ENCODE measurements at places on chromosomes 7 and 10.

GRCh38 chr7:38217672-38218071 lies 39.6 kb downstream of the STARD3NL start:
- no peak for DNase-seq

DNA sequence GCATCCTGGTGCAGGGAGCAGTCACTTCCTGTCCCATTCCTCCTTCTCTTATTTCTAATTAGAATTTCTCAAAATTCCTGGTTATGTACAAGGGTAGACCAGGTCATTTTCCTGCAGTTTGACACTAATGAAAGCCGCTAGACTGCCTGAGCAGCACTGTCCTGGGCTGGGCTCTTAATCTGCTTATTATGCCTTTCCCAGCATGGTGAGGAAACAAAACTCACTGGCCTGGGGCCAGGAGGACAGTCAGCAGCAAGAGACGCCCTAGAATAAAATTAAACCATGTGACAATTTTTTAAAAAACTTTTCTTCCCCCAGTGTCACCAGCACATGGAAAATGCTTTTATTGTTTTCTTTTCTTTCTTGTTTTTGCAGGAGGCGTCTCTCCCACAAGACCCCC lies 647.5 kb downstream of the TYW1 start:
- no peak for DNase-seq

GRCh38 chr7:89606511-89606910 lies 547.8 kb upstream of the STEAP1 start:
- no peak for DNase-seq

DNA sequence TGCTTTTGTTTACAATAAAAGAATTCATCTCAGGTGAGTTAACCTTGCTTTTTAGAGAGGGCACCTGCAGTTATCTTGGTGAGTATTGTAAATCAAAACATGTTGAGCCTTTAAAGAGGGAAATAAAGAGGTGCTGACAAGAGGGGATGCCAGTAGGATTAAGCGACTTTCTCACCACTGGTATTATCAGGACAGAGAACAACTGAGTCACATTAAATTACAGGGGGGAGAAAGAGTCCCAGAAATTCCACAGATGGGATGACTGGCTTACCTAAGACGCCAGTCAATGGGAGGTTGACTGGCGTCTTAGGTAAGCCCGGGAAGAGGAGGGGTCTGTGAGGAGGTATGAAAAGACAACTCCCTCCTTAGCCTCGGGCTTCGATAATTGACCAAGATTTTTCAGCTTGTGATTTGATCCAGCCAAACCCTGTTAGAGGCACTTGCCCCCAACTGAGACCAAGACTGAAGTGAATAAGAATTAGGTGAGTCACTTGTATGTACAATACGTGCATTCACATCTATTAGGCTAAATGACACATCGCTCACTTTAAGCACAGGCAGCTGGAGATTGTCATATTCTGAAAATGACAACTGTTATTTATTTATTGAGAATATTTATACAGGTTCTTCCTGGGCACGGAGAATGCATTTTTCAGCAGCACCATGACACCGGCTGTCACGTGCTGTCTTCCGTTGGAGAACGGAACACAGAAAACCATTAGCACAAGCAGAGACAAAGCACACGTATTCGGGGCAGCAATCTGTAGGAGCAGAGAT lies 117.6 kb downstream of the SEM1 start:
- DNase-seq = no peak

- no peak for DNase-seq
Measured at GRCh38 chr10:118590334-118590733, 5.1 kb downstream of the PRLHR start.

DNA sequence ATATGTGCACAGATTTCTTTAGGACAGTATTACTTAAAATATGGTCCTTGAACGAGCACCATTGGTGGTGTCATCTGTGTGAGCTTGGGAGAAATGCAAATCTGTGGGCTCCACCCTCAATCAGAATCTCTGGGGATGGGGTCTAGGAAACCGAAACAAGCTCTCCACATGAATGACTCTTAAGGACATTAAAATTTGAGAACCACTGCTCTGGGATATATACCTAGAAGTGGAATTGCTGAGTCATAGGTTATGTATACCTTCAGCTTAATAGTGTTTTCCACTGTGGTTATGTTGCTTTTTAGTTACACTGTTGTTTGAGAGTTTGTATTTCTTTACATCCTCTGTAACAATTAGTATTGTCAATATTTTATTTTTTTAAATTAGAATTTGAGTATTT lies 24.0 kb downstream of the ZNRF2 start:
- DNase-seq = no peak

DNA sequence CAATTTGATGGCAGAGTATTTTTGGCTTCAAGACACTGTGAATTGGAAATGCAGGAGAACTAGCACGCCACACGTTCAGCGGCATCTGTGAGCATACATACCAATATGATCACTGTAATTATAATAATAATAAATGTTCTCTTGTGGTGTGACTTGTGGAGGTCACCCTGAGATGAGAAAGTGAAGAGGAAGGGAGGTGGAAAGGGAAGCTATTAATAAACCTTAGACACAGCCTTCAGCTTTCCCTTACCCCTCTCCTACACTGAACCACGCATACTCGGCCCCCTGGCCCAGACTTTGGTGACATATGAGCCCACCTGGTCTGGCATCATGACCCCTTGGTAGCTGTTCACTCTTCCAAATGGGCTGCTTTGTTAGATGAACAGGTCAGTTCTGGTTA lies 139.1 kb downstream of the SORCS3 start:
- DNase-seq = no peak

DNA sequence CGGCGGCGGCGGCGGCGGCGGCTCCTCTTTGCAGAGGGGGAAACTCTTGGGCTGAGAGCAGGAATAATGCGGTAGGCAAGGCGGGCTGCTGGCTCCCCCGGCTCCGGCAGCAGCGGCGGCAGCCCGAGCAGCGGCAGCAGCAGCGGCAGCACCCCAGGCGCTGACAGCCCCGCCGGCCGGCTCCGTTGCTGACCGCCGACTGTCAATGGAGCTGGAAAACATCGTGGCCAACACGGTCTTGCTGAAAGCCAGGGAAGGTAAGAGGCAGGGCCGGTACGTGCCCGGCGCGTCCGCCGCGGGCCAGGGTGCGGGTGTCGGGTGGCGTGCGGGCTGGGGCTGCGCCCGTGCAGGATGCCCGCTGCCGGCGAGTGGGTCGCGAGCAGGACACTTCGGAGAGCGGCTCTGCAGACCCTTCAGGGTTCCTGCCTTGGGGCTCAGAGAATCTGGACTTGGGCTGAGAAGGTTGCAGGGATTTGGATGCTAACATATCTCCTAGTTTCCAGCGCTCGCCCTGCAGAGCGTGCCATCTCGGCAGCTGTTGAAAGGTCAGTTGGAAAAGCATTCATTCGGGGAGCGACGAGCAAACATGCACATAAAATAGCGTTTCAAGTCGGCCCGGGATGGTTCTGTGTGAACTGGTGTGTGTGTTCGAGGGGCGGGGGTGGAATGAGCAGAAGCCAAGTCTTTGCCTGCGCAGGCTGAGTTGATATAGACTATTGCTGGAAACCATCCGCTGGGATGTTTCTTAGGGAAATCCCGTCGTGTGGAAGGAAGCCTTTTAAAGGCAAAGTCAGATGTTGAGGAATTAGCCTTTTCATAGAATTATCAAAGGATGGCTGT lies 562 bp downstream of the GRK5 start:
- no peak for DNase-seq

- no peak for DNase-seq
Measured at GRCh38 chr7:39608278-39608677, 15.1 kb upstream of the RALA start.

- no peak for DNase-seq
Measured at GRCh38 chr7:40584667-40585433, 450.0 kb downstream of the SUGCT start.

DNA sequence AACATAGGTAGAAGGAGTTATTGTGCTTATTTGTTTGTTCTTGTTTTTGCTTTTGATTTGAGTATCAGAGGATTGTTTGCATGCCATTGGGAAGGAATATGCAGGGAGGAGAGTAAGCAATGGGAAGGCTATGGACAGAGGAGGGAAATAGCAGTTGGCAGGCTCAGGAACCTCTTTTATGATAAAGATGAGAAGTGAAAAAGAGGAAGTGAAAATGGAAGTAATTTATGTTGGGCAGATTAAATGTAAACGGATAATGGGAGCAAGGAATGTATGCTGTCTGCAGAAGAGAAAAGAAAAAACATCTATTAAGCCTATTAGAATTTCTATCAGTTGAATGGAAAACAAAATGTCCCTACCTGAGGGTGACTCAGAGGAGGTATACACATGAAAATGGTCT lies 90.1 kb upstream of the NPSR1 start:
- DNase-seq = no peak

Data from CD4-positive, alpha-beta T cell treated with Interleukin-15 for 1 hour (primary cell).